ENCODE measurements at places on chromosomes 6 and 20. TPM values are rescaled to one million over a fixed set of nuclear protein-coding genes. Genes with fewer than 3 reads are reported as not detected.
A peak's percentile ranks its signal among the peaks of the same experiment; 100 is the strongest.

Gene C20orf141
- not detected for total RNA-seq

Gene TFAP2D
- not detected for total RNA-seq

Gene ADGRB3
- total RNA-seq: not detected

Gene BCAS1
- total RNA-seq: 0.33 TPM

Gene SLC32A1
- total RNA-seq: not detected

Gene HDGFL1
- total RNA-seq: not detected

Gene HLA-DPA1
- total RNA-seq: 46.0 TPM

Gene PDYN
- total RNA-seq: not detected

Gene LGSN
- total RNA-seq: 0.26 TPM

DNA sequence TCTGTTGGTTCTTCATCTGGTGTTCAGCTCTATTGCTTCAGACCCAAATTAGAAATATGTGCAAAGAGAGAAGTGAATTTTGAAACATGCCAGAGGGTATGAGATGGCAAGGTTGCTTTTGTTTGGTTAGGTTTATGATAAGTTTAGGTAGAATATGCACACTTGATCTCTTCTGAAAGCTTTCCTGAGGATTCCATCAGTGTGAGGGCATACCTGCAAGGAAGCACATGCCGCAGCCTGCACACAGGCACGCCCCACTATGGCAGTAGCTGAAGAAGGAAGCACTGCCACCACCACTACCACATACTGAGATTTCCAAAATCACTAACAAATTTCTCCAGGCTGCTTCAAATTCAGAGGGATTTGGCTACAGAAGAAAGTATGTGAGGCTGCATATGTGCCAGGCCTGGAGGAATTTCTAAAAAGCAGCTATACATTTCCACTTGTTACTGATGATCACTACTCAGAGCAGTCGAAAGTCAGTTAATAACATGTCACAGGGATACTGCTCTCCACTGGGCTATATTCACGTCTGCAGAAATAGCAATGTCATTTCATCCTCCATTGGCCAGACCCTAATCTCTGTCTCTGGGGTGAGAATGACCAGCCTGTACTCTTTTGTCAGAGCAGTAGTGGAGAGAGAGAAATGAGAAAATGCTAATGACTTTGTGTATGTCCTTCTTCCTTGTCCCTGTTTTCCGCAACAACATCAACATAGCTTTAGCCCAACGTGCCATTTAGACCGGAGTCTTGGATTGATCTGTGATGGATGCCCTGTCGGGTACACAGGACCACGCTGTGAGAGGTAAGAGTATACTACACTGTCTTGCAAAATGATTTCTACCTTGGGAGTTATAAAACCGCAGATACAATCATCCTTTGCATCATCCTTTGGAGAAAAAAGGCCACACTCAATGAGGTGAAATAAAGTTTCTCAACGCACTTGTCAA lies 396.7 kb downstream of the LAMA2 start:
- no peaks in the 10 kb centered on the region for H3K27me3 ChIP-seq
- no peak overlapping the region for H3K4me3 ChIP-seq
- DNase-seq: no peak

DNA sequence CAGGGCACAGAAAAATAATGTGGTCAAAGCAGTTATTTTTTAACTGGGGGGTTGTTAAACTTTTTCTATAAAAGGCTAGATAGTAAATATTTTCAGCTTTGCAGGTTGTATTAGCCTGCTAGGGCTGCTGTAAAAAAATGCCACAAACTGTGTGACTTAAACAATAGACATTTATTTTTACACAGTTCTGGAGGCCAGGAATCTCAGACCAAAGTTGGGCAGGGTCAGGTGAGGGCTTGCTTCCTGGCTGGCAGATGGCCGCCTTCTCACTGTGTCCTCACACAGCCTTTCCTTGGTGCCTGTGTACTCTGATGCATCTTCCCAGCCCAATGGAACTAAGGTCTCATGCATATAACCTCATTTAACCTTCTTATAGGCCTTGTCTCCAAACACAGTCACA lies 294.7 kb downstream of the PTPRT start:
- DNase-seq: no peak
- no peak overlapping the region for H3K4me3 ChIP-seq
- no peaks in the 10 kb centered on the region for H3K27me3 ChIP-seq

GRCh38 chr6:40738551-40739193 lies 151.5 kb upstream of the LRFN2 start:
- H3K27ac ChIP-seq: no peak overlapping the region
- no peaks in the 10 kb centered on the region for H3K36me3 ChIP-seq
- DNase-seq: no peak
- peaks cover 25% of the 10 kb centered on the region for H3K27me3 ChIP-seq
- no peak overlapping the region for H3K4me3 ChIP-seq

- H3K4me3 ChIP-seq: no peak overlapping the region
- H3K27ac ChIP-seq: no peak overlapping the region
- H3K4me1 ChIP-seq: no peaks in the 10 kb centered on the region
- H3K36me3 ChIP-seq: no peaks in the 10 kb centered on the region
- no peaks in the 10 kb centered on the region for H3K27me3 ChIP-seq
- DNase-seq: no peak
Measured at GRCh38 chr20:19253916-19254820, 41.7 kb downstream of the SLC24A3 start.

DNA sequence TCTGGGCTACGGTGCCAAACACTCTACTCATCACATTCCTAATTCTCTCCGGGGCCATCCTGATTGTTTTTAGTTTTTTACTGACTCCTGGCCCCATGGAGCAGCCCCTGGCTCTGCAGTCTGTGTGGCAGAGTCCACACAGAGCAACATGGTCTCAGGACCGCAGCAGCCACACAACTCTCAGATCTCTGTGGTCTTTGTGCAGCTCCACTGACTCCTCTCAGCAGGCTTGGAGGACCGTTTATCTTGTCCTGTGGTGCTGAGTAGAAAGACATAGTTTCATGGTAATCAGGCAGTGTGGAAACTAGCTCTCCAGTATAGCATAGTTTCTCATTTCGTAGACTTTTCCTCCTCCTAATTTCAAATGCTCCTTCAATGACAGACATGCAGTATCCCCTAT lies 168.4 kb downstream of the EDN1 start:
- no peak for DNase-seq
- H3K4me1 ChIP-seq: no peaks in the 10 kb centered on the region
- no peaks in the 10 kb centered on the region for H3K36me3 ChIP-seq
- no peak overlapping the region for H3K4me3 ChIP-seq
- H3K27ac ChIP-seq: no peak overlapping the region
- H3K27me3 ChIP-seq: no peaks in the 10 kb centered on the region

DNA sequence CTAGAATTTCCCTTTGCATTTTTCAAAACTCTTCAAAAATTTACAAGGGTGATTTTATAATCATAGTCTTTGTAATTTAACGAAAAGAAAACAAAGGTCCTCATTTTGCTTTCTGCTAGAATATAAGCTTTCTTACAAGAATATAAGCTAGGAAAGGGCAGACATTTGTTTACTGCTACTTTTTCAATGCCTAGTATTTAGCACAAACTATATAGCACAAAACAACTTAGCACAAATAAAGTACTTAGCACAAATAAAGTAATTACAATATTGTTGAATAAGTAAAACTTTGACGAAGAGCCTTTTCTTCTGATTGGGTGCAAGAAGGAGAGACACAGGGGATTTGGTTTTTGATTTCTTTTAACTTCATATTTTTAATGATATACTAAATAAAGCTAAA lies 87.8 kb downstream of the BCAS1 start:
- no peaks in the 10 kb centered on the region for H3K36me3 ChIP-seq
- H3K4me3 ChIP-seq: no peak overlapping the region
- no peaks in the 10 kb centered on the region for H3K4me1 ChIP-seq
- H3K27ac ChIP-seq: no peak overlapping the region
- DNase-seq: no peak

- no peak overlapping the region for H3K4me3 ChIP-seq
- H3K27ac ChIP-seq: peak overlapping the region; percentile 58
- no peaks in the 10 kb centered on the region for H3K27me3 ChIP-seq
Measured at GRCh38 chr6:144305567-144305966, 20.4 kb downstream of the UTRN start.

DNA sequence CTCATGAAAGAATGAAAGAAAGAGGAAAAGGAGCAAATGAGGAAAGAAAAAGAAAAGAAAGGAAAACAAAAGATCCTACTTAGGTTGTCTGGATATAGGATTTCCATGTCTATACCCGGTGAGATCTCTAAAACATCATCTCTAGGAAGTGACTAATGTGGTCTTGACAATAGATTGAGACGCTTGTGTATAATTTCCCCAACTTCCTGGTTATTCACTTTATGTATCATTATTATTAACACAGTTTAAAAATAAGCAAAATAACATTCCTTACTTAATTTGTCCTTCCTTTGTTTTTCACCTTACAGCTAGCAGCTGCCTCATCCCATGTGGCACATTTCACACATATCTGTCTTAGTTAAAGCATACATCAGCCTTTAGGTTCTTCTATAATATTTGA lies 27.0 kb downstream of the LAMA4 start:
- H3K27me3 ChIP-seq: no peaks in the 10 kb centered on the region
- DNase-seq: no peak

DNA sequence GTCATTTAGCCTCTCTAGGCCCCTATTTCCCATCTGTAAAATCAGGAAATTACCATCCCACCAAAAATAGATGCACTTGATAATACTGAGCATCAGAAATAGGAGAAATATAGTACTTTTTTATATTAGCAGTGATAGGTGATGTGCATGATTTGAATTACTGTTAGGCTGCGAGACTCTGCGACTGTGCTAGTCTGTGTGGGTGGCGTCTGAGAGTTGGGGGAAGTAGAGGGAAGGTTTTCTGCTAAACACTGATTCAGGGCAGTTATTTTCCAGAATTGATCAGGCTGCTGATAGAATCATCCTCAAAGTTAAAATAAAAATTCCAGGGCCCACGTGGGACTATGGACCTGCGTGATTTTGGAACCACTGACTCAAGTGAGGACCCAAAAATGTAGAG lies 60.4 kb upstream of the ARMH2 start:
- no peak for DNase-seq
- no peaks in the 10 kb centered on the region for H3K27me3 ChIP-seq
- H3K4me3 ChIP-seq: peak overlapping the region; percentile 27

- no peak overlapping the region for H3K4me3 ChIP-seq
- DNase-seq: no peak
- H3K27ac ChIP-seq: no peak overlapping the region
- no peaks in the 10 kb centered on the region for H3K36me3 ChIP-seq
Measured at GRCh38 chr6:134495890-134496248, 178.0 kb upstream of the SGK1 start.

DNA sequence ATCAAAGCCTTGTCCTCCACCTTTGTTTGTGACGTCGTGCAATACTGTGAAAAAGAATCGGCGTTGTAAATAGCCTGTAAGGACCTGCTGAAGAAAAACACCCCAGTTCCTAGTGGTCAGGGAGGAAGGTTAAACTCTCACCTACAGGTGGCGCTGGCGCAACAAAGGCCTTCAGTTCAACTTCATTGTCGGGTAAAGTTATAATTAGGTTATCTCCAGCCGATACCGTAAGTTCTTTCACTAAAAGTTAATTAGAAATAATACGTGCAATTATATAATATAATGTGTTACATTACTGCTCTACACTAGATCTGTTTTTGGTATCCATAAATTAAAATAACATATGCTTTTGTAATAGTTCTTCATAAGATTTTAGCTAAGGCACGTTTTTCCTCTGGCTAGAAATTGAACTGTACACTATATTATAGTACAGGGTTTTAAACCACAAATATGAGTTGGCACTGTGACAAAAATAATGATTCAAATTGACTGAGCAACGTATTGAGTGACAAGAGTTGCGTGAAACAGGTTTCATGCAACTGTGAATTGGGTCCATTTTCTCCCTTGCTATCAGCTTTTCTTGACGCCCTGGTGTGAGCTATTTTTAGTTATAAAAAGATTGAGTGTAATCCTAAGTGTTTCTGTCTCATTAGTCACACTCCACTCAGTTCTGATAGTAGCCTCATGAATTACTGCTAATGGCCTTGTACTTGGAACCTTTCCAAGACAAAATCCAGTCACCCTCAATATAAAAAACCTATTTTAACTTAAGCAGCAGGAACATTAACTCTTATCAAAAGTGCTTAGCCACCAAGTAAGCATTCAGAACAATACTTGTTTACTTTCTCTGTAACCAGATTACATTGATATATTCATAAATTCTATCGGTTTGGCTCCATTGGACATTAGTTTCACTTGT lies 62.3 kb downstream of the KIAA0319 start:
- H3K4me3 ChIP-seq: no peak overlapping the region
- H3K4me1 ChIP-seq: no peaks in the 10 kb centered on the region
- no peak overlapping the region for H3K27ac ChIP-seq
- peak; percentile 75 for DNase-seq
- no peaks in the 10 kb centered on the region for H3K27me3 ChIP-seq

- no peak overlapping the region for H3K4me3 ChIP-seq
- no peaks in the 10 kb centered on the region for H3K36me3 ChIP-seq
- H3K27me3 ChIP-seq: peaks cover 39% of the 10 kb centered on the region
- H3K4me1 ChIP-seq: peaks cover 10% of the 10 kb centered on the region
- no peak overlapping the region for H3K27ac ChIP-seq
Measured at GRCh38 chr6:43303751-43304331, 4.8 kb downstream of the CRIP3 start.

DNA sequence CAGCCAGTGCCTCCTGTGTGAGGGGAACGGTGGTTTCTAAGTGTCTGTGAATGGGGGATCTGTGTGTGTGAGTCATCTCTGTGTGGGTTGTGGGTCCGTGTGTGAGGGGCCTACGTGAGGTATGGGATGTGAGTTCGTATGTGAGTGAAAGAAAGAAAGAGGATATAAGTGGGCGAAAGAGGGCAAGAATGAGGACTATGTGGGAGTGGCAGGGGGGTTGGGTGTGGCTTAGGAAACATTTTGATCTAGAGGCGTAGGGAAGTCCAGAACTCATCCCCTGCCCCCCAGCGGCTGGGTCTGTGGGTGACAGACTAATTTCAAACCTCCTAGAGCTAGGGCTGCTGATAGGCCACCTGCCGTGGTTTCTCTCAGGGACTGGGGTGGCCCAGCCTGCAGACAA lies 35.5 kb downstream of the DHX35 start:
- H3K36me3 ChIP-seq: peaks cover 15% of the 10 kb centered on the region
- no peak overlapping the region for H3K4me3 ChIP-seq
- H3K4me1 ChIP-seq: no peaks in the 10 kb centered on the region
- no peaks in the 10 kb centered on the region for H3K27me3 ChIP-seq
- no peak for DNase-seq

- peaks cover 61% of the 10 kb centered on the region for H3K4me1 ChIP-seq
- H3K27me3 ChIP-seq: no peaks in the 10 kb centered on the region
- peak overlapping the region; percentile 97 for H3K27ac ChIP-seq
- H3K4me3 ChIP-seq: peak overlapping the region; percentile 96
Measured at GRCh38 chr20:51541189-51542032, 1.1 kb downstream of the NFATC2 start.

DNA sequence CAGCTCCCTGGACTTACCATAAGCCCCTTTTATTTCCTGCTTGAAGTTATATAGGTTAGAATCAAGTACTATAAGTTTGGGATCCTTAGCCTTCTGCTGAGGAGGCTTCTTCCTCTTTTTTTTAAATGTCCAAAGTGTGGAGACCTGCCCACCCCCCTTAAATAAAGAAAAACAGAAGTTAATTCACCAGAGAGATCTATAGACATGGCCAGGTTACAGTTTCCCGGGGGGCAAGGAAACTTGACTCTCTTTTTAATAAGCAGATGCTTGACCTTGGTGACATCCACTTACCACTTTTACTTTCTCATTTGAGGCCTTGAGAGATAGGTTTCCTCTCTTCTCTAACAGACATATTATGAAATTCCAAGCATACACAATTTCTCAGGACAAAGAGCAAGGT lies 88.3 kb downstream of the BMP2 start:
- no peaks in the 10 kb centered on the region for H3K4me1 ChIP-seq
- H3K27me3 ChIP-seq: no peaks in the 10 kb centered on the region
- no peak overlapping the region for H3K27ac ChIP-seq
- no peak overlapping the region for H3K4me3 ChIP-seq

GRCh38 chr20:33549229-33549999 lies 59.5 kb downstream of the CBFA2T2 start:
- H3K4me1 ChIP-seq: peaks cover 10% of the 10 kb centered on the region
- no peaks in the 10 kb centered on the region for H3K36me3 ChIP-seq
- H3K27ac ChIP-seq: no peak overlapping the region
- H3K27me3 ChIP-seq: no peaks in the 10 kb centered on the region
- DNase-seq: no peak

Measured in T-cell (primary cell).